ENCODE measurements at places on chromosomes 6 and 20. TPM values are rescaled to one million over a fixed set of nuclear protein-coding genes. Genes with fewer than 3 reads are reported as not detected.

The CLIC5 gene
- total RNA-seq, result not detected

The TMEM217 gene
- 0.82 TPM for total RNA-seq

The SLC4A11 gene
- 15.1 TPM for total RNA-seq

The PHACTR1 gene
- total RNA-seq, result not detected

The MATN4 gene
- total RNA-seq, result 0.16 TPM

The KIF25 gene
- total RNA-seq, result 0.03 TPM

The SIRPD gene
- not detected for total RNA-seq

The SLC17A1 gene
- total RNA-seq, result not detected

The ARFGEF3 gene
- 0.51 TPM for total RNA-seq

The NOX3 gene
- not detected for total RNA-seq

The CST4 gene
- not detected for total RNA-seq

The SLC35D3 gene
- 0.05 TPM for total RNA-seq

The MAS1 gene
- not detected for total RNA-seq

The BEND6 gene
- 0.88 TPM for total RNA-seq

The IRAK1BP1 gene
- 0.65 TPM for total RNA-seq

The PRND gene
- total RNA-seq, result not detected

The NRM gene
- total RNA-seq, result 19.5 TPM

The PSMA7 gene
- total RNA-seq, result 551 TPM

The HSD17B8 gene
- total RNA-seq, result 15.5 TPM

The HLA-DQB1 gene
- not detected for total RNA-seq

The CYP39A1 gene
- total RNA-seq, result not detected

The TGM6 gene
- not detected for total RNA-seq

The STX11 gene
- 2.7 TPM for total RNA-seq

The RBPJL gene
- total RNA-seq, result not detected

The DLK2 gene
- 8.1 TPM for total RNA-seq

The NXT1 gene
- 70.5 TPM for total RNA-seq

The KIAA1755 gene
- total RNA-seq, result 0.21 TPM

The SLC22A16 gene
- not detected for total RNA-seq

The SSTR4 gene
- 0.32 TPM for total RNA-seq

The ATP6V1G2 gene
- total RNA-seq, result 0.46 TPM

The BPIFB2 gene
- total RNA-seq, result not detected

The APOM gene
- 2.9 TPM for total RNA-seq

The ANKRD6 gene
- total RNA-seq, result 2.0 TPM

The LAMA2 gene
- total RNA-seq, result 0.47 TPM

The BICRAL gene
- 3.1 TPM for total RNA-seq

The FLOT1 gene
- 92.0 TPM for total RNA-seq

The SLC24A3 gene
- not detected for total RNA-seq

The SOX18 gene
- total RNA-seq, result 2.7 TPM

The CLIC1 gene
- total RNA-seq, result 480 TPM

The LST1 gene
- total RNA-seq, result not detected

The C6orf15 gene
- total RNA-seq, result 0.09 TPM

The DLL1 gene
- 0.33 TPM for total RNA-seq

The HAO1 gene
- total RNA-seq, result not detected

The KHDC1L gene
- not detected for total RNA-seq

The F13A1 gene
- total RNA-seq, result not detected

The OPN5 gene
- not detected for total RNA-seq

The C2 gene
- 0.46 TPM for total RNA-seq

The HTR1B gene
- 0.18 TPM for total RNA-seq

The KHDRBS2 gene
- total RNA-seq, result not detected

The SEL1L2 gene
- total RNA-seq, result not detected

The PARD6B gene
- 2.7 TPM for total RNA-seq

The FAM217A gene
- total RNA-seq, result not detected

The CLPSL2 gene
- total RNA-seq, result 0.99 TPM

The UNC5CL gene
- total RNA-seq, result 0.76 TPM

The WFDC2 gene
- not detected for total RNA-seq

Measured in A549 treated with Hydrocortisone at 1 μM for 4 hours (cell line).